ENCODE measurements at places on chromosomes 13 and 19. TPM values are rescaled to one million over a fixed set of nuclear protein-coding genes. Genes with fewer than 3 reads are reported as not detected.

DNA sequence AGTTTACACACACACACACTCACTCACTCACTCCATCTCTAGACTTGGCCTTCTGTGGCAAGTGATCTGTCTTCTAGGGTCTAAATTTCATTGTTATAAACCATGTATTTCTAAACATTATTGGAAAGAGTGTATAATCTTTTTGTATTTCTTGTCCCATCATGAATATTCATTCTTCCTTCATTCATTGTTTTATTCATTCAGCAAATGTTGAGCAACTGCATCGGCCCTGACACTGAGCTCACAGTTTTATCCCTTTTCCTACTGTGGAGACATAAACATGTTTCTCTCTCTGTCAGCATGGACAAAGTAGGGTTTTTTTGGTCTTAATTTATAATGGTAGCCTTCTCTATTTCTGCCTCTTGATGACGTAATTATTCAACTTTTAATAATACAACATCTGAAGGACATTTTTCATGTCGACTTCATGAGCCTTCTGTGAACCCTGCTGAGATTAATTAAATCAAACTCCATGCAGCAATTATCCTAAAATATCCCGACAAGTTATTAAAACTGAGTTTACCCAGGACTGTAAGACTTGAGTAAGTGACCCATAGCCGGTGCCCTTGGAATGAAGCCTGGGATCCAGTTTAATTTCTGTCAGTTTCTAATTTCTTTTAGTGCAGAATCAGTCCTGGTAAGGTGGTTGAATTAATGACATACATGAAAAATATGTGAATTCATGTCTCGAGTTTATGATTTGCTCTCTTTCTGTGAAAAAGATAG is 7.3 kb downstream of the SPATA13 start:
- no peaks in the 10 kb centered on the region for H3K36me3 ChIP-seq
- H3K27ac ChIP-seq, result peak overlapping the region; percentile 28
- peaks cover 10% of the 10 kb centered on the region for H3K4me1 ChIP-seq
- no peaks in the 10 kb centered on the region for H3K27me3 ChIP-seq

NAPSA gene
- total RNA-seq, result not detected

DNA sequence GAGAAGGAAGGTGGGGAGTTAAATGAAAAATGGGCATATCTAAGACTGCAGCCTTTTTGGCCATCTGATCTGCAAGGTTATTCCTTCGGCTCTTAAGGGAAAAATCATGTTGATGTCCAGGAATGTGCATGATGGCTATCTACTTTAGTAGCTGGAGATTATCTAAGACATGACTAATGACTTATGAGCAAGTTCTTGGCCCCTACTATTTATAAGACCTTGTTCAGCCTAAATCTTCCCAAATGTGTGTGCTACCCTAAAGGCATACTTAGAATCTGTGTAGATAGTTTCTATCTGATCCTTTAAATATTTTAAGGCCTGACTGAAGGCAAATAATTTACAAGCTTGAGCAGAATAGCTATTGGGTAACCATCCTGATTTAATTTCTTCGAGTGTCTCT is 41.8 kb upstream of the CD177 start:
- H3K4me3 ChIP-seq, result no peak overlapping the region
- no peaks in the 10 kb centered on the region for H3K36me3 ChIP-seq
- no peak overlapping the region for H3K27ac ChIP-seq

DNA sequence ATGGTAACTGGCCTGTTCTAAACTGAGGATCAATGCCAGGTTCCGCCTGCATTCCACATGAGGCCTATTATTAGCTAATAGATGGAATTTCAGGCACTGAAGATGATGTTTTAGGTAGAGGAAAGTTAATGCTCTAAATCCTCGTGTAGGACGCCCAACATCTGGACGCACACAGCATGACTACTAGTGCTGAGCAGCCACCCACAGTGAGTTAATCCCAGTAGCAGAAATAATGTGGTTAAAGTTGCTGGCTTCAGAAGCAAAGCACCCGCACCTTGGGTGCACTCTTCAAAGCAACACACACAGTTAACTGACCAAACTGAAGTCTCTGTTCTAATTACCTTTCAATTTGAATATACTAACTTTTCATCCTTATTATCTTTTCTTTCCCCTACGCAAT is 150.6 kb downstream of the DIAPH3 start:
- no peaks in the 10 kb centered on the region for H3K36me3 ChIP-seq
- no peak for DNase-seq
- peak overlapping the region; percentile 55 for H3K27ac ChIP-seq
- no peaks in the 10 kb centered on the region for H3K27me3 ChIP-seq
- H3K4me1 ChIP-seq, result no peaks in the 10 kb centered on the region

CCL25 gene
- not detected for total RNA-seq

Data from esophagus squamous epithelium (tissue), 5 donors.